Renal pelvis (tissue), 12 donors: ENCODE measurements at places on chromosomes 7 and 10.

- DNase-seq = no peak
These were observed 66.9 kb downstream of the TFPI2 start for GRCh38 chr7:93823621-93824020.

DNA sequence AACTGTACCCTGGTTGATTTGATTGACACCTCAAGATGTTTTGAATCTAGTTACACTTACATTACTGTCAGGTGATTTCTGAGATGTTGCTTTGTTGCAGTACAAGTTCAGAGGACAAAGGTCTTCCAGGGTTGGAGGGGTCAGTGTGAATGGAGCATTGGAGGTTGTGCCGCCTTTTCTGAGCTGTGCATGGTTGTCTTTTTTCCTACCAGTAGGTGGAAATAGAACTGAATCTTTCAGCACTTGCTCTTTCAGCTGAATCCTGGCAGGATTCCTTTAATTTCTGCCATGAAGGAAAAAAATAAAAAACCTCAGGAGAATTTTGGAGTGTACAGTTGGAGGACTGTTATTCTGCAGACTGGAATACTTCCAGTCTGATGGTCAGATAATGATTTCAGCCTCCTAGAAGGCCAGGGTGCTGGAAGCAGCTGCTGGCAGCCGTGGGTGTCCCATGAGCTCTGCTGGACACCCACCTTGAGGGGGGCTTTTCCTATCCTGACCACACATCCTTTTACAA lies 82.7 kb downstream of the PLCE1 start:
- peak; percentile 38 for DNase-seq

DNA sequence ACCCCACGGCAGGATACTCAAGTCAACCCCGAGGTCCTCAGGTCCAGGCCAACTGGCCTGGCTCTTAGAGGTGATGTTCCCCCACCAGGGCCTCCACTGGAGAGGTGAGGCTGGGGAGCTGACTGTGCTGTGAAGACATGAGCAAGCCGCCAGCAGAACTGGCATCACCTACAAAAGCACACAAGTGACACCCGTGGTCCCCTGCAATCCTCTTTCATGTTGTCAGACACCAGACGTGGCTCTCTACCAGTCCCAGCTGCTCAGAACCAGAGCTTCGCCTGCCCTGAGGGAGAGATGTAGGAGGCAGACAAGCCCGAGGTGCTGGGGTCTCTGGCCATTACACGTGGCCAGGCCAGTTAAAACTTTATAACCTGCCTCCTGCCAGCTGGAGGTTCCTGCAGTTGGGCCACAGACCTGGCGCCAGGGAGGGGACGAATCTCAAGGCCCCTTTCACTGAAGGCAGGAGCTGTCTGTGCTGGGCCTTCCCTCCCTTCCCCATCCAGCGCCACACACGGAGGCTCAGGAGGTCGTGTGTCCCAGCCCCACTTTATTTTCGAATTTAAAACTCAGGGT lies 2.2 kb downstream of the COMTD1 start:
- DNase-seq = no peak

GRCh38 chr7:32191305-32191704 lies 121.1 kb upstream of the PDE1C start:
- DNase-seq = no peak

- no peak for DNase-seq
These were observed 557.4 kb upstream of the VSTM2A start for GRCh38 chr7:53984776-53985175.

- DNase-seq = no peak
These were observed 718.5 kb downstream of the AUTS2 start for GRCh38 chr7:70316745-70317144.

- no peak for DNase-seq
These were observed 113.6 kb upstream of the PCLO start for GRCh38 chr7:83276250-83276649.

DNA sequence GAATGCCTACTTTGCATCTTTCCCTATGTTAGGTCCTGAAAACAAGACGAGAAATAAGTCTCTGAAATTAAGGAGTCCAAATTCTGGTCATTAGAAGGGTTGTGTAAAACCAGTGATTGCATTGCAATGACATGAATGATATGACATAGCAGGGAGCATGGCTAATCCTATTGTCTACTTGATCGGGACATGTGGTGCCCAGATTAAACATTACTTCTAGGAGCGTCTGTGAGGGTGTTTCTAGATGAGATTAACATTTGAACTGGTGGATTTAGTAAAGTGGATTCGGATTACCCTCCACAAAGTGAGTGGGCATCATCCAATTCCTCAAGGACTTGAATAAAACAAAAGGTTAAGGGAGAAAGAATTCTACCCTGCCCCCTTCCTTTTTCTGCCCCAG lies 434.9 kb upstream of the KLF6 start:
- no peak for DNase-seq

GRCh38 chr10:128711806-128712205 lies 585.6 kb upstream of the MKI67 start:
- DNase-seq = no peak

DNA sequence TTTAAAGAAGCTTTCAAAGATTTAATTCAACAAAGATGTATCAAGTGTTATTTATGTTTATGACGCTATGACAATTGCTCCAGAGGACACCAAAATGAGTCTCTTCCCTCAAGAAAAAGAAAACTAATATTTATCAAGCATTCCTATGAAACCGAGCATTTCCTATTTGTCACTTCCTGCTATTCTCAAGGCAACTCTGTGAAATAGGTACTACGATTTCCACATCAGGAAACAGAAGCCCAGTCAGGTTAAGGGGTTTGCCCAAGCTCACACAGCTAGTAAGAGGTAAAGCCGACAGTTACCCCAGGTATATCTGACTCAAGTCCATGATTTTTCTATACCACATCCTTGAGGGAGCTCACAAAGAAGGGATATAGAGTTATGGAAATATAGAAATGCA lies 85.9 kb downstream of the TRIL start:
- DNase-seq = no peak

GRCh38 chr7:92827464-92828120 lies 8.8 kb downstream of the CDK6 start:
- no peak for DNase-seq

DNA sequence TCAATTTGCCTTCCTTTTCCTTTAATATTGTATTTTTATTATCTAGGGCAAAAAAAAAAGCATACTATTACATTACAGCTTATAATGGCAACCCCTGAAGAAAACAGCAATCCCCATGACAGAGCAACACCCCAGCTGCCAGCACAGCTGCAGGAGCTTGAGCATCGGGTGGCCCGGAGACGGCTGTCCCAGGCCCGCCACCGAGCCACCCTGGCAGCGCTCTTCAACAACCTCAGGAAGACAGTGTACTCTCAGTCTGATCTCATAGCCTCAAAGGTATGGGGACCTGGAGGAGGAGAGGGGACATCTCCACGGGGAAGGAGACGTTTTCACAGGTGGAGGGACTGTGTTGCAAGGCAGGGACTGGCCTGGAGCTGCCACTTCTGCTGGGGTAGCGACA lies 6.8 kb downstream of the STRA8 start:
- no peak for DNase-seq

- DNase-seq = no peak
These were observed 59.9 kb downstream of the MAP3K8 start for GRCh38 chr10:30493609-30494530.

DNA sequence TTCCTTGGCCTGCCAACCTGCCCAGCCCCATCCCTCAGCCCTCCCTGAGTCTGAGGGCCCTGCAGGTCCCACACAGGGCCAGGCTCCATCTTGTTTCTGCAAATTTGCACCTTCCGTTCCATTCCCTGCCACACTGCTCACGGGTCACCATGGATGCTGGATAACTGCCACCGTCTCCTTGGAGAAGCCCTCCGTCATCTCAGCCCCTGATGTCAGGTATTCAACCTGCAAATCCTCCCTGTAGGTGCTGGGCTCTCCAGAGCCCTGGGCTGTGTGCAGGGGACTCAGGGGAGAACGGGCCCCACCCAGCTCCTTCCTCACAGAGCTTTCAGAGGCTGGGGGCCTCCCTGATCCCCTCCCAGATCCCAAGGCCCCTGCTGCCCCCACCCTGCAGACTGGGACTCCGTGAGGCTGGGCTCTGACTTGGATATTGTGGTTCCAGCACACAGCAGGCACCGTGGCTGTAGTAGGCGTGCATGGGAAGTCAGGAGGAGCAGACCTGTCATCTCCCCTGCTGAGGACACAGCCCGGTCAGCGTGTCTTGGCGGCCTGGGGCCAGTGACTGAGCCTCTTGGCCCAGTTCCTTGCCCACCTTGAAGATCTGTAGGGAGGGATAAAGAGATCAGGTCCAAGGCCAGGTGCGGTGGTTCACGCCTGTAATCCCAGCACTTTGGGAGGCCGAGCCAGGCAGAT lies 121.7 kb upstream of the TNRC18 start:
- DNase-seq = no peak

GRCh38 chr7:133442818-133443217 lies 189.9 kb downstream of the EXOC4 start:
- no peak for DNase-seq

DNA sequence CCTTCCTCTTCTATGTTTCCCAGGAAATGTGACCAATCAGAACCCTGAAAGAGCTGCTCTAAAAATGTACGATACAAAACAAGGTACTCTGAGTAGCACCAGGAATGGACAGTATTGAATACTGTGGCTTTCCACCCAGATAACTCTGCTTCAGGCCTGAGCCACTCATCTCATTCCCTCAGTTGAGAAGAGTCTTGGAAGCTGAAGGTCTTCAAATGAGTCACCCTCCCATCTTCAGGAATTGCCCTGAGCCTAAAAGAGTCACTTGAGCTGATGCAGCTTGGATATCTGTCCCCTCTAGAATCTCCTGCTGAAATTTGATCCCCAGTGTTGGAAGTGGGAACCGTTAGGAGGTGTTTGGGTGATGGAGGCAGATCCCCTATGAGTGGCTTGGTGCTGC lies 210.4 kb downstream of the DGKI start:
- DNase-seq = no peak

DNA sequence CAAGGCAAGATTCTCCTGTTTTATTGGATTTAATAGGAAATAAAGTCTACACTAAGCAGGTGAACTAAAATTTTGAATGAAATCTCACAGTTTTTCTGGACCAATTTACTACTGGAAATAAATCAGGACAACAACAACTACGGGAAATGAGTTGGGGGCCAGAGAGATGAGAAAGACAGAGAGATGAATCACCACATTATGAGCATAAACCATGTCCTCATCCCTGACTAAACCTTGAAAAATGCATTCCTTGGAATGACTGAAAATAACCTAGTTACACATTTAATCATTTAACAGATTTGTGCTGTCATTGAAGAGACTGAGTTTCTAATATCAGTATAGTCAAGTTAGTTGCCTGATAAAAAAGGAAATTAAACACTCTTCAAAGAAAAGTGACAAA lies 608.4 kb upstream of the KCND2 start:
- no peak for DNase-seq

DNA sequence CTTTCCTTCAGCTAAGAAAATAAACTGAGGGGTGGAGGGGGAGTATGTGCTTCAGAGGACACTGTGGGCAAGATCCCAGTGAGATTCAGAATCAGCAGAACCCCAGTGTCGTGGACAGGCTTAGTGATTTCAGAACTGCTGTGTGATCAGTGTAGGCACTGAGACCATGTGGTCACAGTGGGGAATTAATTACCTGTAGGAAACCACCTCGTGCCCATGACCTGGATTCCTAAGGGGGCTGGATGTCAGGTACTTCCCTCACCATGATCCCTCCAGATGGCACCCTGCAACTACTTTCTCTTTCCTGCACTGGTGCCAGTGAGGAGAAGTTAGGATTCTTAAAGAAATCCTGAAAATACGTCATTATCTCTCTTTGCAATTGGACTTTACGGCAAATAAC lies 64.4 kb downstream of the HBP1 start:
- DNase-seq = no peak

DNA sequence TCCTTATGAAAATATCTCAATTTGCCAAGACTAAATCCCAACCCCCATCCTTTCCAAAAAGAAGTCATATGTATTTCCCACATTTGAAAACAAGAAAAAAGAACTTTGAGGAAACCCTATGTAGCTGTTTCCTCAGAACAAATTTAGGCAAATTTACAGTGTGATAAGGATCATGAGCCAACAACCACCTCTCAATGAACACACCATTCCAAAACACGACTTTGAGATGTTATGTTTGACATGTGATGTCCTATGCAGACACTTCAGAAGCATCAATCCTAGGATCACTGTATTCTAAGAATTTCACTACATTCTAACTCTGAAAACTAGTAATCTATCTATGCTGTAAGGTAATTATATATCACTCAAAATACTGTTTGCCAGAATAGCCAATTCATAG lies 62.2 kb downstream of the NT5C2 start:
- DNase-seq = no peak

DNA sequence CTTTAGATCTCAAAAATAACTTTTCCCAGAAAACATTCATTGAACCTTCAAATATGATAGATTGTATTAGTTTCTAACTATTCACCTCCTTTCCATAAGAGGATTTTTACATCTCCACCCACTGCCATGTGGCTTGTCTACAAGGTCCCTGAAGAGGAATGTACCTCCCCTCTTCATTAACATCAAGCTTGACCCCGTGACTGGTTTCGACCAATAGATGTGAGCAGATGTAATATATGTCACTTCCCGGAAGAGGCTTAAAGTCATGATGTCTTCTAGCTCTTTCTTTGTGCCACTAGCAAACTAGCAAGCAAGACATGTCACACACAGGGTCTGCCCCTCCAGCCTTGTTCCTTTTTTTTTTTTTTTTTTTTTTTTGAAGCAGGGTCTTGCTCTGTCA lies 6.9 kb downstream of the BAZ1B start:
- no peak for DNase-seq

DNA sequence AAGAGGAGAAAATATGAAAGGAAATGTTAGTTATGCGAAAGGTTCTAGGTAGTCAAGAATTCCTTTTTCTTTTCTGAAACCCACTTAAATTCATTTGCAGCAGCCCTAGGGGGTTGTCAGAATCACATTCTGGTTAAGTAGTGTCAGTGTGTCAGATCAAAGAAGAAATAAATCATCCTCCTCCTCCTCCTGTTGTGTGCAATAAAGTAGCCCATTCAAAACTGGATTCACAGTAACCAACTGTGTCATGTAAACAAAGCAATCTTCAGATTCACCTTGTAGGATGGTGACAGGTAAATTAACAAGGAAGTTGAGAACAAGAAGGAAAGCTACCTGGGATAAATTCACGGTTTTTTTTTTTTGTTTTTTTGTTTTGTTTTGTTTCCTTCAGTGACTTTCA lies 127.5 kb downstream of the NSUN6 start:
- no peak for DNase-seq

GRCh38 chr10:114403541-114404161 lies 651 bp downstream of the AFAP1L2 start:
- DNase-seq = no peak

DNA sequence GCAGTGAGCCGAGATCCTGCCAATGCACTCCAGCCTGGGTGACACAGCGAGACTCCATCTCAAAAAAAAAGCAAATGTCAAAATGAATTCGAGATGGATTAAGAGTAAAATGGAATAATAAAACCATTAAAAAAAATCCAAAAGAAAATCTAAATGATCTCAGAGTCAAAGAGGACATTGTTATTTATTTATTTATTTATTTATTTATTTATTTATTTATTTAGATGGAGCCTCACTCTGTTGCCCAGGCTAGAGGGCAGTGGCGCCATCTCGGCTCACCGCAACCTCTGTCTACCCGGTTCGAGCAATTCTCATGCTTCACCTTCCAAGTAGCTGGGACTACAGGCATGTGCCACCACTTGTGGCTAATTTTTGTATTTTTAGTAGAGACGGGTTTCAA lies 349.2 kb downstream of the ANKRD30A start:
- DNase-seq = no peak
